Activated effector memory CD4-positive, alpha-beta T cell treated with Interleukin-2 at 50 U/mL for 16 hours (primary cell): ENCODE measurements at places on chromosomes 12 and 14.

- peak; percentile 66 for DNase-seq
These were observed 841 bp downstream of the CALM1 start for GRCh38 chr14:90397425-90398314.

GRCh38 chr14:103292426-103293374 lies 41.3 kb upstream of the EIF5 start:
- peak; percentile 51 for DNase-seq

DNA sequence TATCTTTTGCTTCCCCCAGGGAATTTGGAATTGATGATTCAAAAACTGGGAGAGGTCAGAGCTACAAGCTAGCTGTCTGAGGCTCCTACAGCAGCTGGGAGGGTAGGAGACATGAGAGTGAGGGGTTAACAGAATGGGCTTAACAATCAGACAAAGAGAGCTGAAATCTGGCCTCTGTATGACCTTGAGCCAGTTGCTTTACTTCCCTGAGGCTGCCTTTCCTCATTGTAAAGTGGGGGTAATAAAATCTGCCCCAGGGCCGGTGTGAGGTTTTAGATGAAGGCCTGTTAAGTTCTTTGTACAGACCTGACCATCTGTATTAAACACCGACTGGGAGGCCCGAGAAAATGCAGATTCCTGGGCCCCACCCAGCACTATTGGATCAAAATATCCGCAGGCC lies 164.3 kb upstream of the NOS1 start:
- no peak for DNase-seq

DNA sequence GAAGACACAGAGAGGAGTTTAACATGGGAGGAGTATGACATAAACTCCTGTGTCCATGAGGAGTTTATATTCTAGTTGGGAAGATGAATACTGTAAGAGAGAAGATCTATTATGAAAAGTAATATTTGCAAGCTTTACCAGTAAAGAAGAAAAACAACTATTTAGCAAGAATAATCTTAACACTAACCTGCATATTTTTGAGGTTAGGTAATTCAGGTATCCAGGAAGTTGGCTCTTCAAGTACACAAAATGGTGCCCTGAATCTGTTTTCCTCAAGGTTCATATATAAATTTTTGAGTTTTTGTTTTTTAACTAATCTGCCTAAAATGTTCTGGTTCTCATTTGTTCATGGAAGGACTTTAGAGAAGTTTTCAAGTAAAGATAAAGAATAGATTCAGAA lies 33.9 kb upstream of the KCNMB4 start:
- DNase-seq, result no peak

GRCh38 chr14:75518625-75519024 lies 3.6 kb upstream of the BATF start:
- no peak for DNase-seq
